ENCODE measurements at places on chromosomes 12 and 14. TPM values are rescaled to one million over a fixed set of nuclear protein-coding genes. Genes with fewer than 3 reads are reported as not detected.

The CHGA gene
- not detected for total RNA-seq

The AKAP3 gene
- total RNA-seq: 0.26 TPM

The SLC25A47 gene
- not detected for total RNA-seq

The A2M gene
- 2.1 TPM for total RNA-seq

The PLEK2 gene
- total RNA-seq: 9.1 TPM

The TAS2R30 gene
- total RNA-seq: 0.74 TPM

- H3K4me1 ChIP-seq: no peaks in the 10 kb centered on the region
- H3K27ac ChIP-seq: no peak overlapping the region
- H3K27me3 ChIP-seq: no peaks in the 10 kb centered on the region
- H3K36me3 ChIP-seq: no peaks in the 10 kb centered on the region
- no peak for DNase-seq
These were observed 53.5 kb upstream of the DUSP6 start for GRCh38 chr12:89405626-89406345.

- no peak overlapping the region for H3K27ac ChIP-seq
- DNase-seq: no peak
- H3K27me3 ChIP-seq: no peaks in the 10 kb centered on the region
- H3K4me1 ChIP-seq: no peaks in the 10 kb centered on the region
- H3K4me3 ChIP-seq: no peak overlapping the region
- no peaks in the 10 kb centered on the region for H3K36me3 ChIP-seq
These were observed 160.1 kb downstream of the SRGAP1 start for GRCh38 chr12:64004641-64005040.

DNA sequence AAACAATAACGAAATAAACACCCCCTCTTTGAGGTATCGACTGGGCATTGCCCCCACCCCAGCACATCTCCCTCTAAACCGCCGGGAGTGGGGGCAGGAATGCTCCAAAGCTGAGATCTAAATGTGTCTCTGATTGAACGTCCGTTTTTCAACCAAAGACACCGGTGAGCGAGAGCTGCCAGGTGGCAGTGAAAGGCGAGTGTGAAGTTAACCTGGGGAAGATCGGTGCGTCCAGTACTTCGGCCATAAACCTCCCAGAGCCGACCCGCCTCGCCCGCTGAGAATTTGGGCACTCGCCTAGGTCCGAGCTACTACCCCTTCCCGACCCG is 625 bp downstream of the ANGEL1 start:
- H3K27me3 ChIP-seq: no peaks in the 10 kb centered on the region
- H3K4me1 ChIP-seq: peaks cover 8% of the 10 kb centered on the region
- peak overlapping the region; percentile 72 for H3K4me3 ChIP-seq
- H3K36me3 ChIP-seq: peaks cover 3% of the 10 kb centered on the region

GRCh38 chr12:39763071-39763889 is 143.7 kb upstream of the ABCD2 start:
- no peak for DNase-seq
- H3K27ac ChIP-seq: no peak overlapping the region
- H3K36me3 ChIP-seq: no peaks in the 10 kb centered on the region
- H3K4me1 ChIP-seq: no peaks in the 10 kb centered on the region
- no peaks in the 10 kb centered on the region for H3K27me3 ChIP-seq

DNA sequence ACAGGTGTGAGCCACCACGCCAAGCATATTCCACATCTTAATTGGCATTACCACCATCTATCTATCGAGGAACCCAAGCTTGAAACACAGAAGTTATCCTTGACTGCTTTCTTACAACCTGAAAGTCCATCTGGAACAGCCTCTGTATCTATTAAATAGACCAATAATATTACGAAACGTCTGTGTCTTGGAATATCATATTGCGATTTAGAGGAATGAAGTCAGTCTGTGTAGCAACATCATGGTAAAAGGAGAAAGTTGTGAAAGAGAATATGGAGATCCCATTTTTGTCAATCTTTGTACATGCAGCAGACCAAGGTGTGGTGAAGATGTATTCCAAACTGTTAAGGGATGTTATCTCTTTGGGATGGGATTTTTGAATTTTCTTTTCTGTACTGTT is 25.8 kb upstream of the MAX start:
- H3K4me3 ChIP-seq: no peak overlapping the region
- no peak for DNase-seq
- H3K27ac ChIP-seq: no peak overlapping the region
- H3K4me1 ChIP-seq: no peaks in the 10 kb centered on the region
- no peaks in the 10 kb centered on the region for H3K27me3 ChIP-seq

DNA sequence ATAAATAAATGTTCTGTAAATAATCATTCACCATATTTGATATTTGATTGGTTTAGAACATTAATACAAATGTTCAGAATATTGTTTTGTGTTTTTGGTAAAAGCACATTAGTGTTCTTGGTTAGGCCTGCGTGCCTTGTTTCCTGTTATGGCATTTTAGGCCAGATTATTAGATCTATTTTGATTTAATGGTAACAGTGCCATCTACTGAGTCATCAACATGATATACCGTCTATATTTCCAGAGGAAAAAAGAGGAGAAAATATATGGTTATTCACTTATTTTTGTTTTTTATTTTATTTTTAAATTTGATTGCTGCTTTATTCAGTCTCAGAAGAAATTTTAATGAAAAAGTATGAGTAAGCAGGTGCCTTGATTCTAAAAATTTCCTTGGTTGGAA is 60.3 kb downstream of the GPHN start:
- no peaks in the 10 kb centered on the region for H3K27me3 ChIP-seq
- no peaks in the 10 kb centered on the region for H3K36me3 ChIP-seq
- no peak overlapping the region for H3K4me3 ChIP-seq
- no peak overlapping the region for H3K27ac ChIP-seq
- no peaks in the 10 kb centered on the region for H3K4me1 ChIP-seq

- no peak for DNase-seq
- H3K36me3 ChIP-seq: no peaks in the 10 kb centered on the region
These were observed 76.7 kb downstream of the TMEM121 start for GRCh38 chr14:105602799-105603793.

DNA sequence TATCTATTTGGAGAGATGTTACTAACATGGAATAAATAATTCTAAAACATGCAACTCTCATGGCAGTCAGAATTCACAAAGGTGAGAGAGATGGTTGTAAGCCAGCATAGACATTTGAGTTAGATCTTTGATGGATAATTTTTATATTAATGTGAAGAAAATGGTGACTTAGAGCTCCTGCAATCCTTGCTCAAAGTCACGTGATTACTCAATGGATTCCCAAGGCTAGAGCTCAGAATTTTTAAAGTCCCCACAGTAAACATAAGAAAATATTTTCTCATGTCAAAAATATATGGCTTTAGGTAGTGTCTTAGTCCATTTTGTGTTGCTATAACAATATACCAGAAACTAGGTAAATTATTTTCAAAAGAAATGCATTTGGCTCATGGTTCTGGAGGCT is 281.5 kb upstream of the PRKD1 start:
- no peak overlapping the region for H3K4me3 ChIP-seq
- DNase-seq: no peak
- H3K36me3 ChIP-seq: no peaks in the 10 kb centered on the region
- no peaks in the 10 kb centered on the region for H3K4me1 ChIP-seq
- H3K27ac ChIP-seq: no peak overlapping the region

GRCh38 chr12:123270214-123271000 is 1.2 kb downstream of the CDK2AP1 start:
- peaks cover 14% of the 10 kb centered on the region for H3K4me1 ChIP-seq
- no peaks in the 10 kb centered on the region for H3K36me3 ChIP-seq
- no peaks in the 10 kb centered on the region for H3K27me3 ChIP-seq
- peak overlapping the region; percentile 81 for H3K4me3 ChIP-seq

DNA sequence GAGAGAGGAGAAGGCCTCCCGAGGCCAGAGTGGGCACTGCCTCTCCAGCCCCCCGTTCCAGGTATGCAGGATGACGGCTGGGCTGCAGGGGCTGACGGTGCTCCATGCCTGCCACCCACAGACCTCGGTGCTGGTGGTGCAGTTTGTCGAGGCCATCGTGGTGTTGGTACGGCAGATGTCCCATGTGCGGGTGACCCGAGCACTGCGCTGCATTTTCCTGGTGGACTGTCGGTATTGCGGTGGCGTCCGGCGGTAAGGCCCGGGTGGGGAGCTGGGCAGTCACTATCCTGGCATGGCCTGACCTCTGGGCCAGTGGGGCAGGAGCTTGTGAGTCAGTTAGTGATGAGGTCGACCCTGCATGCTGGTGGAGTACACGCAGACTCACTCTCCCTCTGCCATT is 47.4 kb downstream of the TPCN1 start:
- no peak for DNase-seq
- H3K4me1 ChIP-seq: no peaks in the 10 kb centered on the region
- no peak overlapping the region for H3K4me3 ChIP-seq

DNA sequence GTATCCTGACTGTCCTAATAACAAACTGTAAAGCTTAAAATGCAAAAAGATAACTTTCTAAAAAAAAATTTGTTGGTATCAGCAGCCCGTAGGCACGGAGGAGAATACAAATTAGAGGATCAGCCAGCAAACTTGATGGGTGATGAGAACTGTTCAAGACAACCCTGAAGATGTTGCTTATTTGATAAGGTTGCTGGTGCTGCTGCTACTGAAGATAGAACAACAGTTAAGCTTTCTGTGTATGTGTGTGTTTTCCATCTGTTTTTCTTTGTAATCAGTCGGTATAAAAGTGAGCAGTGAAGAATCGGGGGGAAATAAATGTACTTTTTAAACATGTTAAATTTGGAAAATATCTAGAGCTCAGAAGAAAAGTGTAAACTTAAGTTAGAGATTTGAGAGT is 67.4 kb upstream of the POC1B start:
- no peaks in the 10 kb centered on the region for H3K27me3 ChIP-seq
- no peak for DNase-seq
- H3K4me1 ChIP-seq: no peaks in the 10 kb centered on the region
- H3K36me3 ChIP-seq: peaks cover 4% of the 10 kb centered on the region
- H3K4me3 ChIP-seq: no peak overlapping the region

- H3K4me1 ChIP-seq: no peaks in the 10 kb centered on the region
- H3K4me3 ChIP-seq: no peak overlapping the region
- DNase-seq: no peak
These were observed 7.6 kb upstream of the LRTM2 start for GRCh38 chr12:1812650-1813302.

- no peak overlapping the region for H3K27ac ChIP-seq
- no peaks in the 10 kb centered on the region for H3K36me3 ChIP-seq
- DNase-seq: no peak
- H3K4me1 ChIP-seq: peaks cover 4% of the 10 kb centered on the region
These were observed 27.2 kb upstream of the MLXIP start for GRCh38 chr12:122051231-122051876.

- H3K4me1 ChIP-seq: peaks cover 2% of the 10 kb centered on the region
- no peaks in the 10 kb centered on the region for H3K36me3 ChIP-seq
- H3K27ac ChIP-seq: 0 out of 2 replicates have a peak overlapping the region, but pooled peaks have one; percentile 51
- H3K27me3 ChIP-seq: no peaks in the 10 kb centered on the region
These were observed 694 bp downstream of the AKAP5 start for GRCh38 chr14:64465831-64466554.

- H3K4me1 ChIP-seq: no peaks in the 10 kb centered on the region
- no peak overlapping the region for H3K4me3 ChIP-seq
- H3K36me3 ChIP-seq: no peaks in the 10 kb centered on the region
- no peak for DNase-seq
These were observed 40.4 kb downstream of the CAPS2 start for GRCh38 chr12:75289753-75290152.

GRCh38 chr14:76918782-76919394 is 92.7 kb downstream of the LRRC74A start:
- H3K27me3 ChIP-seq: no peaks in the 10 kb centered on the region
- H3K4me1 ChIP-seq: peaks cover 72% of the 10 kb centered on the region
- peak overlapping the region; percentile 99 for H3K27ac ChIP-seq
- H3K36me3 ChIP-seq: no peaks in the 10 kb centered on the region
- peak; percentile 74 for DNase-seq
- no peak overlapping the region for H3K4me3 ChIP-seq

GRCh38 chr14:22422238-22422637 is 166.8 kb downstream of the DAD1 start:
- H3K27me3 ChIP-seq: no peaks in the 10 kb centered on the region
- no peaks in the 10 kb centered on the region for H3K4me1 ChIP-seq
- no peak overlapping the region for H3K27ac ChIP-seq
- DNase-seq: no peak

Measured in Panc1 (cell line).